Transverse colon (tissue), 4 donors: ENCODE measurements at places on chromosomes 5 and 9. TPM values are rescaled to one million over a fixed set of nuclear protein-coding genes. Genes with fewer than 3 reads are reported as not detected.

GRCh38 chr9:69273161-69273560 is 51.9 kb upstream of the ENTREP1 start:
- no peaks in the 10 kb centered on the region for H3K4me1 ChIP-seq
- no peak for DNase-seq
- no peaks in the 10 kb centered on the region for H3K36me3 ChIP-seq

DNA sequence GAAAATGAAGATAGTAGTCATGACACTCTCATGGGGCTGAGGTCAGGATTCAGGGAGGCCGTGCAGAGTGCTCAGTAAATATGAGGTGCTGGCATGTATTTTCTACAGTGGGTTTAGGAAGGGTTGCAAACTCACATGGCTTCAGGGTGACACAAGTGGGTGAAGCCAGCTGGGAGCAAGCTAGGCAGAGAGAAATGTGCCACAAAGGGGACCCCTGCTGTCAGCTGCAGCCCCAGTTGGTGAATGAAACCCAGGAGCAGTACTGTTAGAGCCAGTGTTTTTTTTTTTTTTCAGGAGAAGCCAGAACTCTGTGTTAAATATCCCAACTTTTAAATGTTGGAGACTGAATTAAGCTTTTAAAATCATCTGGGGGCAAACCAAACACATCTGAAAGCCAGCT is 75.3 kb downstream of the INSYN2B start:
- no peaks in the 10 kb centered on the region for H3K27me3 ChIP-seq
- no peaks in the 10 kb centered on the region for H3K36me3 ChIP-seq
- H3K4me1 ChIP-seq = no peaks in the 10 kb centered on the region
- no peak overlapping the region for H3K27ac ChIP-seq

- H3K36me3 ChIP-seq = no peaks in the 10 kb centered on the region
- no peaks in the 10 kb centered on the region for H3K4me1 ChIP-seq
- H3K27me3 ChIP-seq = no peaks in the 10 kb centered on the region
- H3K4me3 ChIP-seq = no peak overlapping the region
- no peak for DNase-seq
Measured at GRCh38 chr5:8945972-8946371, 599.9 kb downstream of the SEMA5A start.

DNA sequence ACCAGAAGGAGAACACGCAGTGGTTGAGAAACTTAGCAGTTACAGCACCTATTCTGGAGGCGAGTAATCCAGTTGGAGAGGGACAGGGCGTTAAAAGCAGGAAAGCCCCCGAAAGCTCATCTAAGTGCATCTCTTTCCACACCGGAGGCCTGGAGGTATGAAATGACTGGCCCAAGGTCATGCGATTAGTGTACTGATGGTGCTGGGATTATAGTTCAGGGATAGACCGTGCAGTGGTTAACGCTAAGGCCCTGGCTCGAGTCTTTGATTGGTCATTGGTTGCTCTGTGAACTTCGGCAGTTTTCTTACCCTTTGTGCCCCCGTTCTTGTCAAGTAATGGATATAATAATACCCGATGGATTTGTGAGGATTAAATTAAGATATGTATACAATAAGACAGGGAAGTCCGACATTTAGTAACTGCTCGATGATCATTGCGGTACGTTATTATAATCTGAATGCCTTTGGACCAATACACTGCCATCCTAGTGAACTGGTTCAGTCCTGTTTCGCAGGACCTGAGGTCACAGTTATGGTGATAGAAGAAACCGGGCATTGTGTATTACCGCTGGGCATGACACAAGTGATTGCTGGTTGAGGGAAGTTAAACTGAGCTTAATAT is 960 bp downstream of the CANX start:
- H3K27me3 ChIP-seq = no peaks in the 10 kb centered on the region
- H3K36me3 ChIP-seq = no peaks in the 10 kb centered on the region
- peak; percentile 27 for DNase-seq
- H3K4me3 ChIP-seq = peak overlapping the region; percentile 94

DNA sequence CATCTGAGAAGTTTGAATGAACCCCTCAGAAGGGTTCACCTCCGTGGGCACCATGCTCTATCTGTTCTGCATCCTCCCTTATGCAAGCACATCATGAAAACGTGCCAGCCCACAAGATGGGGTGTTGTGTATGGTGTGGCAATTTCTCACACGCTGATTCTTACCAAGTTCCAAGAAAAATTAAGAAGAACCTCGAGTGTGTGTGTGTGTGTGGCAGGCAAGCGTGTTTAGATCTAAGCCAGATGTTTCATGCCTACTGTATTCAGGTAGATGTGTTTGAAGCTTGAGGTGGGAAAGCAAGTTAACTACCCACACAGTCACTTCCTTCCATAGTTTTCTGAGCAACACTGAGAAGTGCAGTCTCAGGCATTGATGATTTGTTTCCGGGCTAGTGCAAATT is 77.7 kb upstream of the GNA14 start:
- H3K36me3 ChIP-seq = peaks cover 17% of the 10 kb centered on the region
- H3K4me3 ChIP-seq = no peak overlapping the region
- H3K27me3 ChIP-seq = no peaks in the 10 kb centered on the region
- no peaks in the 10 kb centered on the region for H3K4me1 ChIP-seq

- peak overlapping the region; percentile 100 for H3K27ac ChIP-seq
- no peaks in the 10 kb centered on the region for H3K27me3 ChIP-seq
- H3K4me1 ChIP-seq = peaks cover 31% of the 10 kb centered on the region
- H3K36me3 ChIP-seq = no peaks in the 10 kb centered on the region
Measured at GRCh38 chr5:163502521-163502920, 2.9 kb upstream of the MAT2B start.

- no peaks in the 10 kb centered on the region for H3K36me3 ChIP-seq
- H3K27ac ChIP-seq = no peak overlapping the region
- no peak for DNase-seq
Measured at GRCh38 chr9:116212986-116213692, 59.5 kb downstream of the PAPPA start.

DNA sequence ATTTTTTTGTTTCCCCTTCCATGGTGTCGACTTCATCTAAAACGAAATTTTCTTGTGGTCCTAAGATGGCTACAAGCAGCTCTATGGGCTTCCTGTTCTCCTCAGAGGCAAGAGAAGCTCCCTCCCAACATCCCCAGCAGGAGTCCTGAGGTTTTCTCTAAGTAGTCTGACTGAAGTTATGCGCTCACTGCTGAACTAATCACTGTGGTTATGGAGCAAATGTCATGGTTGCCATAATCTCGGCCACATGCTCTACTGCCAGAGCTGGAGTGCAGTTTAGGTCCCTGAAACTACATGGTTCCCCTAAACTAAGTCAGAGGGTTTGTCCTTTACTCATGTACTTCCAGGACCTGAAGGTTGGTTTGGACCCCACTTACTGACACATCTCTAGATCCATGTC is 68.0 kb upstream of the MAMDC2 start:
- no peaks in the 10 kb centered on the region for H3K27me3 ChIP-seq
- H3K4me1 ChIP-seq = no peaks in the 10 kb centered on the region
- no peak overlapping the region for H3K4me3 ChIP-seq
- DNase-seq = no peak

GRCh38 chr5:157324237-157324636 is 58.3 kb downstream of the CYFIP2 start:
- no peak for DNase-seq
- H3K36me3 ChIP-seq = no peaks in the 10 kb centered on the region
- no peak overlapping the region for H3K27ac ChIP-seq
- H3K4me3 ChIP-seq = no peak overlapping the region
- no peaks in the 10 kb centered on the region for H3K27me3 ChIP-seq
- peaks cover 4% of the 10 kb centered on the region for H3K4me1 ChIP-seq

GRCh38 chr9:5529683-5530221 is 19.4 kb downstream of the PDCD1LG2 start:
- no peak for DNase-seq
- H3K27me3 ChIP-seq = no peaks in the 10 kb centered on the region
- no peak overlapping the region for H3K27ac ChIP-seq
- no peak overlapping the region for H3K4me3 ChIP-seq

DNA sequence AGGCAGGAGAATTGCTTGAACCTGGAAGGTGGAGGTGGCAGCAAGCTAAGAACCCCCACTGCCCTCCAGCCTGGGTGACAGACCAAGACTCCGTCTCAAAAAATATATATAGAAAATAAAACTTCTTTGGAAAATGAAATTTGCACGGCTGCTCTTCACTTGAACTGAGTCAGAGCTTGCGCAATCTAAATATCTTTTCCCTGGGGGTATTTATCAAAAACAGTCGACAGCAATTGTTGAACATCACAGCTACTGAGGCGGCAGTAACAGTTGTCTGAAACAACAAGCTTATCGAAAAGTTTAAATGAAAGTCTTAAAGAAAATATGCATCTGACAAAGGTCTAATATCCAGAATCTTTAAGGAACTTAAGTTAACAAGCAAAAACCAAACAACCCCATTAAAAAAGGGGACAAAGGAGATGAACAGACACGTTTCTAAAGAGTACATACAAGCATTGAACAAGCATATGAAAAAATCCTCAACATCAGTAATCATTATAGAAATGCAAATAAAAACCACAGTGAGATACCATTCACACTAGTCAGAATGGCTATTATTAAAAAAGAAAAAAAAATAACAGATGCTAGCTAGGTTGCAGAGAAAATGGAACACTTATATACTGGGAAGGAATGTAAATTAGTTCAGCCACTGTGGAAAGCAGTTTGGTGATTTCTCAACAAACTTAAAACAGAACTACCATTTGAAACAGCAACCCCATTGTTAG is 153.6 kb upstream of the CDH9 start:
- H3K4me1 ChIP-seq = no peaks in the 10 kb centered on the region
- no peaks in the 10 kb centered on the region for H3K27me3 ChIP-seq
- no peak overlapping the region for H3K4me3 ChIP-seq
- H3K36me3 ChIP-seq = no peaks in the 10 kb centered on the region
- H3K27ac ChIP-seq = no peak overlapping the region

- no peaks in the 10 kb centered on the region for H3K36me3 ChIP-seq
- H3K4me1 ChIP-seq = peaks cover 11% of the 10 kb centered on the region
- no peak overlapping the region for H3K4me3 ChIP-seq
- no peaks in the 10 kb centered on the region for H3K27me3 ChIP-seq
Measured at GRCh38 chr5:111680737-111681413, 76.1 kb downstream of the NREP start.

GRCh38 chr9:134984372-134985265 is 66.9 kb upstream of the FCN1 start:
- no peak for DNase-seq
- no peaks in the 10 kb centered on the region for H3K4me1 ChIP-seq
- H3K4me3 ChIP-seq = no peak overlapping the region
- no peaks in the 10 kb centered on the region for H3K36me3 ChIP-seq
- no peak overlapping the region for H3K27ac ChIP-seq
- no peaks in the 10 kb centered on the region for H3K27me3 ChIP-seq

- no peaks in the 10 kb centered on the region for H3K36me3 ChIP-seq
- H3K27me3 ChIP-seq = no peaks in the 10 kb centered on the region
- H3K27ac ChIP-seq = no peak overlapping the region
- no peak overlapping the region for H3K4me3 ChIP-seq
- no peak for DNase-seq
Measured at GRCh38 chr5:66967826-66968262, 228.8 kb downstream of the CD180 start.

DNA sequence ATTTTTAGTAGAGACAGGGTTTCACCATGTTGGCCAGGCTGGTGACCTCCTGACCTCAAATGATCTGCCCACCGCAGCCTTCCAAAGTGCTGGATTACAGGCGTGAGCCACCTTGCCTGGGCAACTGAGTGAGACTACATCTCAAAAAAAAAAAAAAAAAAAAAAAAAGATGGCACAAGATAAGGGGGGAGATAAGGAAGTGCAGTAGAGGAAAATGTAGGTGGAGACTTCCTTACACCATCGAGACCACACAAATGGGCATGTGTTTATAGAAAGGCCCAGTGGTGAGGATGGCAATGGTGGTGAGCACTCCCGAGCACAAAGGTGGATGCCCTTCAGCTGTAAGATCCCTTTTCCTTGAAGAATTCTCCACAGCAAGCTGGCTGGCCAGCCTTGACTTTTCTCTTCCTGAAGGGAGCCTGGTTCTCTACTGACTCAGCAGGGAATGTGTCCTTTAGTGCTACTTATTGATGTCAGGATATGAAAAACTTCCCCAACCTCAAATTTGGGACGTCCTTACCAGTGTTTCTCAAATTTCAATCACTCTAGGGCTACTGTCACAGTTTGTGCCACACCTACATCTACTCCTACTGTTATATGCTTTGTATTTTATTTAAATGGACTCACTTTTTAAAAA is 28.2 kb downstream of the ERGIC1 start:
- no peaks in the 10 kb centered on the region for H3K27me3 ChIP-seq
- peak overlapping the region; percentile 87 for H3K27ac ChIP-seq
- no peak for DNase-seq
- H3K36me3 ChIP-seq = no peaks in the 10 kb centered on the region

DNA sequence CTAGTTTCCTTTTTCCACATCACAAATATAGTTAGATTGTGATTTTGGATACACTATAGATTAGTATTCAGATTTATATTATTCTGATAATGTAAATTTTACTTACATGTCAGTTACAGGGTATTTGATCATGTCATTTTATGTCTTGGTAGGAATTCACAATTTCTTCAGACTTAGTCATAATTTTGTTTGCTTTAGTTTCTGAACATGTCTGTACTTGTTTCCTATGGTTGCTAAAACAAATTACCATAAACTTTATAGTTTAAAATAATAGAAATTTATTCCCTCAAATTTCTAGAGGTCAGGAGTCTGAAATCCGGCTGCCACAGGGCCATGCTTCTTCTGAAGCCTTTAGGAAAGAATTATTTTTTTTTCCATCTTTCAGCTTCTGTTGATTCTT is 1817.2 kb upstream of the CDH9 start:
- H3K27me3 ChIP-seq = no peaks in the 10 kb centered on the region
- DNase-seq = no peak
- no peaks in the 10 kb centered on the region for H3K36me3 ChIP-seq
- H3K4me3 ChIP-seq = no peak overlapping the region

- H3K4me3 ChIP-seq = no peak overlapping the region
- H3K27me3 ChIP-seq = no peaks in the 10 kb centered on the region
- peaks cover 2% of the 10 kb centered on the region for H3K4me1 ChIP-seq
- no peaks in the 10 kb centered on the region for H3K36me3 ChIP-seq
- DNase-seq = no peak
Measured at GRCh38 chr5:72658761-72659540, 151.7 kb upstream of the ZNF366 start.

Gene ABCA2
- 68.5 TPM for total RNA-seq

Gene NUTM2G
- not detected for total RNA-seq

Gene HSPA4
- 41.8 TPM for total RNA-seq

Gene TMC1
- total RNA-seq = not detected

Gene PRR16
- total RNA-seq = 2.7 TPM

Gene SPINK13
- not detected for total RNA-seq

Gene MIER3
- 111 TPM for total RNA-seq
